ENCODE measurements at places on chromosomes 1 and 21. TPM values are rescaled to one million over a fixed set of nuclear protein-coding genes. Genes with fewer than 3 reads are reported as not detected.
A peak's percentile ranks its signal among the peaks of the same experiment; 100 is the strongest.

- DNase-seq = no peak
- H3K27me3 ChIP-seq = no peaks in the 10 kb centered on the region
- no peak overlapping the region for H3K4me3 ChIP-seq
- no peaks in the 10 kb centered on the region for H3K4me1 ChIP-seq
- peaks cover 12% of the 10 kb centered on the region for H3K36me3 ChIP-seq
Measured at GRCh38 chr21:44365967-44366585, 12.7 kb downstream of the TRPM2 start.

TDRD10 gene
- not detected for total RNA-seq

DNA sequence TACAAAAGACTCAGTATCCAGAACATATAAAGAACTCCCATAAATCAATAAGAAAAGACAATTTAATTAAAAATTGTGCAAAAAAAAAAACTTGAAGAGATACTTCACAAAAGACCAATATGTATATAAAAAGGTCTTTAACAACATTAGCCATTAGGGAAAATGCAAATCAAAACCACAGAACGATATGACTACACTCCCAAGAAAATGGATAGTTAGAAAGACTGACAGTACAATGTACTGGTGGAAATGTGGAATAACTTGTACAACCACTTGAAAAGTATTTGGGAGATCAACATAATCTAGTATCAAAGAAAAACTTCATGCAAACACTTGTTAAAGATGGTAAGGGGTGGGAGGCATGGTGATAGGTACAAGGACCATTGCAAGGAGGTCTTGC lies 3.9 kb upstream of the CLCA1 start:
- H3K27me3 ChIP-seq = peaks cover 7% of the 10 kb centered on the region
- no peak for DNase-seq
- H3K4me3 ChIP-seq = no peak overlapping the region
- H3K27ac ChIP-seq = no peak overlapping the region

GRCh38 chr1:154607106-154607608 lies 829 bp downstream of the ADAR start:
- peaks cover 73% of the 10 kb centered on the region for H3K4me1 ChIP-seq
- no peaks in the 10 kb centered on the region for H3K27me3 ChIP-seq

AHCYL1 gene
- 50.9 TPM for total RNA-seq

- no peak overlapping the region for H3K27ac ChIP-seq
- no peak for DNase-seq
- H3K27me3 ChIP-seq = no peaks in the 10 kb centered on the region
- no peaks in the 10 kb centered on the region for H3K36me3 ChIP-seq
Measured at GRCh38 chr1:163730411-163730821, 408.7 kb downstream of the NUF2 start.

DNA sequence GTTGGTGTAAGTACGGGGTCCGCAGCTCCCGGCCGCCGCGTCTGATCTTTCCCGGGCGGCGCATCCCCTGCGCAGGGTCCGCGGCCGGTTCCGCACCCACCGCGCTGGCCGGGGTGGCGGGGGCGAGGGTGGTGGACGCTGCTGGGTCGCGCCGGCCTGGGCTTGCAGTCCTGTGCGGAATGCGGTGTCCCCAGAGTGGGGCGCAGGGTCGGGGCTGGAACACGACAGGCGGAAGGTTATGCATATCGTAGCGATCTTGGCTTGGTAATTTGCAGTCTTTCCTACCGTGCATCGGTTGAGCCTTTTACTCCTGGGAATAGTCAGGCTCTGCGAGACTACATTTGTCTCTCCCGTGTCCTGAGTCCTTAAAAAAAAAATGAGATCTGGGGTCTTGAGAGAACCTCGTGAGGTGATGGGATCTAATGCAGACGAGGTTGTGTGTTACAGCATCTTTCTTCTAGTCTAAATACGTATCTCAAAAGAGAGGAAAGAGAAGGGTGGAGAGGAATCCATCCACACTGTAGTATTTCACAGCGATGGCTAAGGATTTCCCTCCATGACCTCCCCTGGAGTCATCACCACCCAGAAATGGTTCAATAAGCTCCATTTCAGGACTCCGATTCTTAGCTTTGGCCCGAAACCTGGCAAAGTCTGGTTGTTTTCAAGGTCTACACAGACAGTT lies 572 bp downstream of the ATP1B1 start:
- peaks cover 15% of the 10 kb centered on the region for H3K27me3 ChIP-seq
- peak overlapping the region; percentile 70 for H3K4me3 ChIP-seq
- H3K36me3 ChIP-seq = no peaks in the 10 kb centered on the region

DNA sequence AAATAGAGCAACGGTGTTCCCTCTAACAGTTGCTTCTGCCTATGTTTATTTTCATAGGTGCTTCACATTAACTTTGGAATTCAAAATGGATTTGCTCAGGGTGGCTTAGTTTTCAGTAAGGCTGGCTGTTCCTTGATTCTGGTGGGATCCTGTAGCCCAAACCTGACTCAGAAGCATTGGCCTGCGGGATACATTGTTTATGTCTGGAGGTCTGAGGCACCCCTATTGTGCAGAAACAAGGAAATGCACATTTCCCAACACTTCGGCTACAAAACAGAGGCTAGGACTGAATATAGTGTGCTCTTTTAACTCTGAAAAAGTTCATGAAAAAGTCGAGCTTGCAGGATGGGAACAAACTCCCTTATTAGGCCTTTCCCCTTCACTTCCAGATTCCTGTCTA lies 133.8 kb upstream of the F3 start:
- DNase-seq = no peak
- no peaks in the 10 kb centered on the region for H3K4me1 ChIP-seq
- H3K27me3 ChIP-seq = peaks cover 10% of the 10 kb centered on the region
- H3K36me3 ChIP-seq = no peaks in the 10 kb centered on the region

DNA sequence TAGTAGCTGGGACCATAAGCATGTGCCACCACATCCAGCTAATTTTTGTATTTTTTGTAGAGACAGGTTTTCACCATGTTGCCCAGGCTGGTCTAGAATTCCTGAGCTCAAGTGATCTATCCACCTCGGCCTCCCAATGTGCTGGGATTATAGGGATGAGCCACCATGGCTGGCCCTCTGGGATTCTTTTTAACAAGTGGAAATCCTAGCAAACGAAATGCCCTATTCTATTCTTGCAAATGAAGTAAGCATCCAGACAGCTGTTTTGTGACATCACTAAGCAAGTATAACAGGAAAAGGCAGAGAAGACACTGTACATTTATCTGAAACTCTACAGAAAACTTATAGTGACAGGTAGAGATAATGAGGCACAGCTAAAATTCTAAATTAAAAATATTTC lies 86.4 kb downstream of the DDAH1 start:
- no peaks in the 10 kb centered on the region for H3K36me3 ChIP-seq
- H3K27me3 ChIP-seq = peaks cover 12% of the 10 kb centered on the region
- DNase-seq = no peak
- no peak overlapping the region for H3K27ac ChIP-seq

DNA sequence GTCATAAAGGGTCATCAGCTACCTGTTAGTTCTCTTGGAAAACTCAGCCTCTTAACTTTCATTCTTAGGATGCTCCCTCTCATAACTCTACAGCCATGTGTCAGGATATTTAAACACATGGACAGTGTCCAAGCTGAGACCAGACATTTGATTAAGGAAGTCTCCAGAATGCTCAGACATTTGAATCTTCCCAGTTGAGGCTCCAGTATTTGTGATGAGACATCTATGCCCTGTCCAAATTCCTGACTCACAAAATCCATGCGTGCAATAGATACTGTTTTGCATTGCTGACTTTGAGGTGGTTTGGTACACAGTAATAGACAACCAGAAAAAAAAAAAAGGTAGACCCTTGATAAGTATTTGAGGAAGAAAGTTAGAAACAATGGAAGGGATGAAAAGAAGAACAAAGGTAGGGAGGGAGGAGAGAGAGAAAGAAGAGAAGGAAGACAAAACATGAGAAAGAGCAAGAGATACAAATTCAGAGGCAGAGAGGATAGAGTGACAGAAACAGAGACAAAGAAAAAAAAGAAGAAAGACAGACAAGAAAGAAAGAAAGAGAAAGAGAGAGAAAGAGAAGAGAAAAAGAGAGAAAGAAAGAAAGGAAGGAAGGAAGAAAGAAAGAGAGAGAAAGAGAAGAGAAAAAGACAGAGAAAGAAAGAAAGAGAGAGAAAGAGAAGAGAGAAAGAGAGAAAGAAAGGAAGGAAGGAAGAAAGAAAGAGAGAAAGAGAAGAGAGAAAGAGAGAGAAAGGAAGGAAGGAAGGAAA lies 275.5 kb upstream of the PRMT6 start:
- no peak for DNase-seq
- no peaks in the 10 kb centered on the region for H3K27me3 ChIP-seq
- H3K27ac ChIP-seq = no peak overlapping the region
- H3K4me3 ChIP-seq = no peak overlapping the region

- no peak overlapping the region for H3K4me3 ChIP-seq
- peaks cover 11% of the 10 kb centered on the region for H3K27me3 ChIP-seq
- H3K4me1 ChIP-seq = no peaks in the 10 kb centered on the region
- no peak overlapping the region for H3K27ac ChIP-seq
- no peak for DNase-seq
Measured at GRCh38 chr1:203559523-203559922, 65.6 kb downstream of the OPTC start.

DNA sequence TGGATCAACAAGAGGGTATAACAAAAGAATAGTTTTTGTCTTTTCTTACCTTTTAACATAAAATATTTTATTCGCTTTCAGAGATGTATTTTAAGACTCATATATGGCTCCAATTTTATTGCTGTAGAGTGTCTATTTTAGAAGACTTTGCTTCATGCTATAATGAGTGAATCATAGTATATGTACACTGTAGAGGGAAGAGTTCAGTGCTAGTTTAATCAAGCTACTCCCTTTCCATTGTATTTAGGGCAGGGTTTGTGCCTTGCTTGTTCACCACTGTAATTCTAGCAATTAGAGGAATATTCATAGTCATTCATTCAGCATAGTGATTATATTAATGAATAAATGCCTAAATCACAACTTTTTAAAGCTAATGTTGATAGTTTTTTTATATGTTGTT lies 78.8 kb downstream of the CEP350 start:
- no peak for DNase-seq
- H3K4me3 ChIP-seq = no peak overlapping the region
- no peak overlapping the region for H3K27ac ChIP-seq
- peaks cover 4% of the 10 kb centered on the region for H3K4me1 ChIP-seq
- H3K36me3 ChIP-seq = peaks cover 45% of the 10 kb centered on the region

DNA sequence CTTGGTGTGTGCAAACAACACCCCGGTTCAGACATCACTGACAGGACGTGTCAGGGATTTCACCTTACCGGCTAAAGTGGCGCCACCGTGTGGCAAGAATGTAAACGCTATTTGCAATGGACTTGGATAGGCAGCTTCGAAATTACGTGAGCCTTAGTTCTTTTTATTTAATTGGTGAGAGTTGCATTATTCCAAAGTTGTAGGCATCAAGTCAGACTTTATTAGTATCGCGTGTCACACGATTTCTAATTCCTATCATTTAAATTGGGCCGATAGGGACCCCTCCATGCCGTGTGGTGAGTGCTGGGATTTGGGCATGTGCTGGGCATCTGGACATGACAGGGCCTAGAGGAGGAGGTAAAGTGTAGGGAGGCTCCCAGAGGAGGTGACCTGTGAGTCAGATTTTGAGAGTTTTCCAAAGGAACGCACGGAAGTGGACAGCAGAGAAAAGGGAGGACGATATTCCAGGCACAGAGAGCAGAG lies 14.5 kb upstream of the CPT2 start:
- peaks cover 10% of the 10 kb centered on the region for H3K27me3 ChIP-seq
- H3K36me3 ChIP-seq = no peaks in the 10 kb centered on the region
- no peak overlapping the region for H3K27ac ChIP-seq

SELL gene
- total RNA-seq = 595 TPM

CELA2B gene
- not detected for total RNA-seq

DNA sequence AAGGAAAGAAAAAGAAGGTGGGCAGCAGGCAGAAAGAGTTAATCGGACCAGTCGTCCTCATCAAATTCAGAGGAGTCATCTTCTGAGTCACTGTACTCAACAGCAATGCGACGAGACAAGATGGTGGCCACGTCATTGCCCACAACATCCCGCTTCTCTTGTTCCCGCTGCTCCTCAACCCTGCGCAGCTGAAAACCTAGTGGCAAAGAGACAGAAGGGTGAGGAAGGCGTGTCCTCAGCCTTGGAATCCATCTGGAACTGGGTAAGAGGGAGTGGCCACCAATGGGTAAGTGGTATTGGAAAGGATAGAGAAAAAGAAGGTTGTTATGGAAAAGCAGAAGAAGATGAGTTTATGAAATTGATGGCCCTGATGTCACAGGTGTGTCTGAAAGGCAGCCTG lies 15.7 kb downstream of the GPR3 start:
- H3K27me3 ChIP-seq = no peaks in the 10 kb centered on the region
- H3K4me3 ChIP-seq = no peak overlapping the region
- H3K36me3 ChIP-seq = peaks cover 46% of the 10 kb centered on the region
- peaks cover 13% of the 10 kb centered on the region for H3K4me1 ChIP-seq

GRCh38 chr1:236395230-236395946 lies 1.3 kb downstream of the EDARADD start:
- peaks cover 1% of the 10 kb centered on the region for H3K36me3 ChIP-seq
- no peak overlapping the region for H3K27ac ChIP-seq
- DNase-seq = peak; percentile 41
- peaks cover 23% of the 10 kb centered on the region for H3K4me1 ChIP-seq
- H3K27me3 ChIP-seq = peaks cover 57% of the 10 kb centered on the region
- H3K4me3 ChIP-seq = peak overlapping the region; percentile 80

GRCh38 chr1:9628541-9629444 lies 22.7 kb upstream of the PIK3CD start:
- H3K27ac ChIP-seq = peak overlapping the region; percentile 98
- H3K4me1 ChIP-seq = peaks cover 55% of the 10 kb centered on the region
- H3K36me3 ChIP-seq = peaks cover 39% of the 10 kb centered on the region
- H3K27me3 ChIP-seq = peaks cover 6% of the 10 kb centered on the region

DNA sequence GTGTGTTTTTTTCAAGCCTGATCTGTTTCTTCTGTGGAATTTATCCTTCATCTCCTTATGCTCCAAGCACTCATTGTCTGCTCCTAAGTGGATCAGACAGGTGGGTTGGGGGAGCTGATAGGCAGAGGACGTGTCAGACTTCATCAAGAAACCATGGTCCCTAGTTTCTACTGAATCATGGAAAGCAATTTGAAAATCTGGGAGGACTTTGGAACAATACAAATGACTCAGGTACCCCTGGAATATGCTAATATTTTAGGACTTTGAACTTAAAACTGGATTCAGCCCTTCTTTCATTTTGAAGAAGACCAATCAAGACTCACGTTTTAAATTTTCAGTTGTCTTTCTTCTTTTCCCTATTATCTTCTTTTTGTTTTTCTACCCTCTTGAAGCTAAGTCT lies 7.7 kb downstream of the ABCG1 start:
- H3K36me3 ChIP-seq = peaks cover 29% of the 10 kb centered on the region
- H3K4me1 ChIP-seq = peaks cover 78% of the 10 kb centered on the region
- no peaks in the 10 kb centered on the region for H3K27me3 ChIP-seq

All from activated CD4-positive, alpha-beta T cell treated with anti-CD3 and anti-CD28 coated beads, Interleukin-2, amount 10 ng/mL, durations not matched to agents 7 days and 5 days (primary cell).